ENCODE measurements at places on chromosomes 1 and 21.

DNA sequence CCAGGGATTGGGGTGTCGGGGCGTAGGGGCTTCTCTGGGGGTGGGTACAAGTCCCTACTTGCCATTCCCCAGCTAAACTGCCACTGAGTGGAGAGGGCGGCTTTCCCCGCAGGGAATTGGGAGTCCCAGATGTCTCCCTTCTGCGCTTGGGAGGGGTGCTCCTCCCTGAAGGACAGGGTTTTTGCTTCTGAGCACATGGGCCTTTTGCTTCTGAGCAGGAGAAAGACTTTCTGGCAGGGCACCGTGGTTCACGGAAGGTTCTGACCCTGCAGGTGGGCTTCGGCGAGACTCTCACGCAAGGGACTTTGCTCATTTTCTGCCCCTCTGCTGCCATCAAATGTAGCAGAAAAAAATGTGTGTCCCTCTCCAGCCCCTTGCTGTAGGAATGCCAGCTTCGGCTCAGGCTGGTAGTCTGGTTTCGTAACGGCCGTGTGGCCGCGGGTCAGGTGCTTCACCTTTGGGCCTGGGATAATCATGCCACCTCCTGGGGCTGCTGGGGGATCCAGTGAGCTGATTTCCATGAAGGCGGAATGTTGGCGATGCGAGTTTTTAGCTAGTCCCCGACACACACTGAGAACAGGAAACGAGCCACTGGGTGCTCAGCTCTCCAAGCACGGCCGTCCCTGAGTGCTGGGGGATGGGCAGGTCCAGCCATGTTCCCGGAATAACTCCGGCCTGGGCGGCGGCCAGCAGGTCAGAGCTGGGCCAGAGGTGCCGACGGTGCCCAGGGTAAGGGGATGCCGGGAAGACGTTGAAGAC lies 364.0 kb downstream of the CAMTA1 start:
- DNase-seq = no peak

- DNase-seq = no peak
Observed at GRCh38 chr1:55980582-55980981, 598.8 kb downstream of the PLPP3 start.

GRCh38 chr21:17786071-17786850 lies 32.9 kb downstream of the C21orf91 start:
- no peak for DNase-seq

- no peak for DNase-seq
Observed at GRCh38 chr1:237713916-237714315, 176.8 kb downstream of the ZP4 start.

DNA sequence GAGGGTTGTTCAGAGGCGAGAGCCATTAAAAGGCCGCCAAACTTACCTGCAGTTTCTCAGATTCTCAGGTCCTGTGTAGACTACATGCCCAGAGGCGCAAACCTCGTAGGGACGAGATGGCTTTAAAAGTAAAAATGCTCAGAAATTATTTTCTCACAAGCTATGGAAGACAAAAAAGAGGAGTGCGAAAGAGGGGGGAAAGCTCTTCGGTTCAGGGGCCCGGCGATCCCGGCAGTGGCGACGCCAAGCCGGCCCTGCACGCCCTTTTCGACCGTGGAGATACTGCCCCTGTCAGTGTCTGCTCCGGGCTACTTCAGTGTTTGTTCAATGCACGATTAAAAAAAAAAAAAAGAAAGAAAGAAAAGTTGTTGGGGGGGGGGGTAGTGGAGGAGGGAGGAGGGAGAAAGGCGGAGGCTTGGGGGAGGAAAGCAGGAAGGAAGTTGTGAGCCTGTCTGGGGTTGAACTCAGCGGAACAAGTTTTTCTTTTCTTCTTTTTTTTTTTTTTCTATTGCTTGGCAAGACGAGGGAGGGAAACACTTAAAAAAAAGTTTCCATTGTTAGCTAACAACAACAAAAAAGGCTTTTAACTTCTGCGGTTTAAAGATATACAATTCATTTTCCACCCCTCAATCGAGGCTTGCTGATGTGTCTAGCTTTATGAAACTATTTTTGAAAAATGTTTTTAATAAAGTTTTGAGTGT lies at the start of gene ITPKB:
Gene ITPKB, minus strand, starts transcription at position 288 of the 701 bp plus-strand sequence. CDS start 1,824 bp downstream, outside the sequence.
- DNase-seq = no peak

DNA sequence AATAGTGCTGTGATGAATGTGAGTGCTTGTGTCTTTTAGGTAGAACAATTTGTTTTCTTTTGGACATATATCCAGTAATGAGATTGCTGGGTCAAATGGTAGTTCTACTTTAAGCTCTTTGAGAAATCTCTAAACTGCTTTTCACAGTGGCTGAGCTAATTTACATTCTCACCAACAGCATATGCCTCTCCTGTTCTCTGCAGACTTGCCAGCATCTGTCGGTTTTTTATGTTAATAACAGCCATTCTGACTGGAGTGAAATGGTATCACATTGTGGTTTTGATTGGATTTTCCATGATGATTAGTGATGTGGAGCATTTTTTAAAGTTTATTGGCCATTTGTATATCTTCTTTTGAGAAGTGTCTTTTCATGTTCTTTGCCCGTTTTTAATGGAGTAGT lies 647.3 kb upstream of the ADAMTS5 start:
- no peak for DNase-seq

- no peak for DNase-seq
Observed at GRCh38 chr1:2037314-2037979, 12.8 kb upstream of the PRKCZ start.

- DNase-seq = no peak
Observed at GRCh38 chr21:25635310-25635709, 3.7 kb upstream of the JAM2 start.

- no peak for DNase-seq
Observed at GRCh38 chr21:43919871-43920801, 55.1 kb downstream of the AGPAT3 start.

DNA sequence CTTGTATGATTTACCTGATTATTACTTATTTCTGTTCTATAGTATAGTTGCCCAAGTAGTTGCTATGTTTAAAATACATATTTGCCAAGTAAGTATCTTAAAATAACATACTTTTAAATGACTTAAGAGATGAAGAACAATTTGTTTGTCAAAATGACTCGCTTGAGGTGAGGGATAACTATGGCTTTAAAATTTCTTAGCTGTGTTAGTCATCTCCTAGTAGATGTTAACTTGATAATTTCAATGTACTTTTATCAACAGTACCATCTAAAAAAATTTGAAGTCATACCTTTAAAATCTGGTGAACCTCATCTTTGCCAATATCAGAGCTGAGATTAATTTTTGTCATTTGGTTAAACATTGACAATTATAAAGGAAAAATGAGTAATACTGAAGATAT lies 37.7 kb downstream of the ODR4 start:
- DNase-seq = no peak

DNA sequence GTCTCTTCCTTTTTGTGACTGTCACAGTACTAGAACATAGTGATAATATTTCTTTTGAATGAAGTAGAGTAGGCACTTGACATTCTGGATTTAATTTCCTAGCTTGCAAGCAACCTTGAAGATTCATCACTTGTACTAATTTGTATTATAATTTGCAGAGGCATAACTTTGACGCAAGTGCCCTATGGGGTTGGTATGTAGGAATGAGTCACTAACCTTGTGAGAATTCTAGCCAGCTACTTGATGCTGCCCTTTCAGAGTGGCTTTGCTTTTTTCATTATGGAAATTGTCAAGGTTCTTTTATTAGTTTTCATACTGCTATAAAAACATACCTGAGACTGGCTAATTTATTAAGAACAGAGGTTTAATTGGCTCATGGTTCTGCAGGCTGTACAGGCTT lies 13.7 kb upstream of the DPH5 start:
- DNase-seq = no peak

- no peak for DNase-seq
Observed at GRCh38 chr21:32779983-32780382, 8.4 kb upstream of the PAXBP1 start.

DNA sequence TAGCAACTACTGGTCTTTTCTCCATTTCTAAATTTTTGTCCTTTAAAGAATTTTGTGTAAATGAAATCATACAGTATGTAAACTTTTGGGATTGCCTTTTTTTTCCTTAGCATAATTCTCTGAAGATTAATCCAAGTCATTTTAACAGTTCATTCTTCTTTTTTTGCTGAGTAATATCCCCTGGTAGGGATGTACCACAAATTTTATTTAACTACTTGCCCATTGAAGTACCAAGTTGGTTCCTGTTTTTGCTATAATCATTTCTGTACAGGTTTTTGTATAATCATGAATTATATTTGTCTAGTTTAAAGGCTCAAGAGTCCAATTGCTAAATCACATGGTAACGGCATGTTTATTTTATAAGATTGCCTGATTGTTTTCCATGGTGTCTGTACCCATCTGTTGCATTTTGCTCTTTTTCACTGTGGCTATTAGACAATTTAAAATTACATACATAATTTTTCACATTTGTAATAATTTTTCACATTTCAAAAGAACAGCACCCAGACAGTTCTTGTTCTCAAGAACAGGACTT lies 891.1 kb downstream of the USP25 start:
- DNase-seq = no peak

DNA sequence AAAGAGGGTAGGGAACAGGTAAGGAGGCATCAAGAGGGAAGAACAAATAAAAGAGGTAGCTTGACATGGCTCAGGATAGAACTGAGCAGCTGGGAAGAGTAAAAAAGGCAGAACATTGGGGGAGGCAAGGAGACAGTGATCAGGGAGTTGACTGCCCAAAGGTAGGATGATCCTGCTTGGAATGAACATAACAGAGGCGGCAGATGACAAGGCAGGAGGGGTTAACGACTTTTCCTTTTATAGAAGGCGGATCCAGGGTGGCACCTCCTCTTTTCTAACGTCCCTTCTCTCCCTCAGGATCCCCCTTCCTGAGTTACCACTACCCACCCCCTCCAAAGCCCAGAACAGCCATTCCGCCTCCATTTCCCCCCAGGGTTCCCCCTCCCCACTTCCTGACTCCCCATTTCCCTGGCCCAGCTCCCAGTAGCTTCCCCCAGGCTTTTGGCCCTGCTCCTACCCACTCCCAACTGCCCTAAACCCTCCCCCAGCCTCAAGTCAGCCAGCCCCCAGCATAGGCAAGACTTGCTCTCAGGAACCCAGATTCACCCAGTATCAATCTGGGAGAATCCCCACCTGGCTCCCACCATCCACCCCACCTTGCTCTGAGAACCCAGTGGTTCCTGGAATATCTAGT lies 769 bp upstream of the ADAMTS4 start:
- DNase-seq = no peak

GRCh38 chr1:220979371-220979770 lies 100.1 kb downstream of the HLX start:
- no peak for DNase-seq

- DNase-seq = no peak
Observed at GRCh38 chr1:224543453-224543852, 72.7 kb upstream of the CNIH3 start.

DNA sequence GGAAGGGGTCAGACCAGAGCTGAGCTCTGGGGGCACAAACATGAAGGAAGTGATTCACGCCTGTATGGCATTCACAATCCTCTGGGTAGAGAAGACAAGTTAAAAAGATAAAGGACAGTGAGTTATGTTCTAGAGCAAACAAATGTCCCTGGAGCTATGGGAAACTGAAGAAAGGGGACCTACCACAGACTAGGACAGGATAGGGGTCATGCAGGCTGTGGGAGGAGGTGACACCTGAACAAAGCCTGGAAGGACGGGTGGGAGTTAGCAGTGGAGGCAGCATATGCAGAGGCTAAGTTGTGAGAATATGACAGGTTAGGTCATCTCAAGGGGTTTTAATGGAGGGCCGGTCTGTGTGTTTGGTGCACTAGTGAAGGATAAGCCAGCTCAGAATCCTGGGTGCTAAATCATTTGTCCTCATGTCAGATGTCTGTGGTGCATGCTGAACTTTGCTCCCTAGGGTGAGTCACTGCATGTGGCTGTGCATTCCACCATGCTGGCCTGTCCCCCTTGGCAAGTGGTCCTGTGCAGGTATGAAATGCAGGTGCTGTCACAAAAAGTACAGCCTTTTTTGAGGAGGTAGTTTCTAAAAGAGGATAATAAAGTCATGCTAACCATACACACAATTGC lies 28.5 kb downstream of the TNN start:
- DNase-seq = no peak

DNA sequence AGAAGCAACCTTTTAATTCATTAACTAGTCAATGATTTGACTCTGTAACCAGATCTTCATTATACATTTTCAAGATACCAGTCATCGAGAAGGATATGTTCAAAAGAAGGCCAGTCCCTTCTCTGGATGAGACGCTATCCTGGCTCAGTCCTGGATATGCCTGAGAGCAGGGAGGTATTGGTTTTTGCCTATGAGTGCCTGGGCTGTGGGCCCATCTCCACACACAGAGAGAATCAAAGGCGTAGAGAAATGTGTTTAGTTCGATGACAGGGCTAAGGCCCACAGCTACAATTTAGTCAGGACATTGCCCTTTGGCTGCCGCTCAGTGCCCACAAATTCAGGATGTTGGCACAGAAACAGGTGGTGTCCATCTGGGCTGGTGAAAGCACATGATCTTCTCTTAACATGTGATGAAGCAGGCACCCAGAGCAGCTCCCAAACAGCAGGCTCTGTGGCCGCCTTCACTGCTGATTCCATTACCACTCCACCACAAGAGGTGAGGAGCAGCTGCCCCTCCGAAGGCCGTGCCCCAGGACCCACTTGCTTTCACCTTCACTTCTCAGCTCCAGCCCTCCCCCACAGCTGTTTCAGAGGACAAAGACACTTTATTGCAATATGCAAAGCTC lies 24.7 kb downstream of the ACKR1 start:
- DNase-seq = no peak

- no peak for DNase-seq
Observed at GRCh38 chr1:222105393-222105737, 363.5 kb upstream of the DUSP10 start.

DNA sequence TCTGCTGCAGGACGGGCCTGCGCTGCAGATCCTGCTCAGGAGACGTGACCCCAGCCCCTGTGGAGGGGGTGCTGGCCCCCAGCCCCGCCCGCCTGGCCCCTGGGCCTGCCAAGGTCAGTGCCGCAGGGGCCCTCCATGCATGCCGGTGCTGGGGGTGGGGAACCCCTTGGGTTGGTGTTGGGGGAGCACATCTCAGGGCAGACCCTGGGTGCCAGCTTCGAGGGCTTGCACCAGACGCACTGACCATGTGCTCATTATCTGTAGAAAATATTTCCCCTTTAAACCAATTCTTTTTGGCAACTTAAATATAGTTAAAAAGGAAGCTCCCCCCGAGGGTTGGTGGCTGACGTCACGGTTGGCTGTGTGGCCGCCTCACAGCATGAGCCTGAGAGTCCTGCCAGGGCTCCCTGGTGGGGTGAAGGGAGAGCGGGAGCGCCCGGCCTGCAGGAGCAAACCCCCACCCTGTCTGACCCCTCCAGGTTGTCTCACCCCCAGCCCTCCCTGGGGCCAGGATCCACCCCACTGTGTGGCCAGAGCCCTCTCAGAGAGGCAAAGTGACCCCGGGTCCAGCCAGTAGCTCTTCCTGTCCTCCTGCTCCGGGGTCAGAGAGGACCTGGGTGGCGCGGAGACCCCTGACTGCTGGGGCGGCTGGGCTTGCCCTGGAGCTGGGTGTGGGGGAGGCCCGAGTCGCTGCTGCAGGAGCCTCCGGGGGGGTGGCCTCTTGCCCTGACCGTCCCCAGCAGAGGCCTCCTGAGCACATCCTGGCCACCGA lies 5.3 kb upstream of the PFKL start:
- DNase-seq = no peak

GRCh38 chr1:221783437-221783836 lies 41.5 kb upstream of the DUSP10 start:
- no peak for DNase-seq

GRCh38 chr1:166064313-166064926 lies 102.4 kb downstream of the FAM78B start:
- no peak for DNase-seq
